A549 treated with GW870086 at 1 μM for 4 hours (cell line): ENCODE measurements at places on chromosomes 5 and 9. TPM values are rescaled to one million over a fixed set of nuclear protein-coding genes. Genes with fewer than 3 reads are reported as not detected.

TAF11L10 gene
- not detected in 5 replicates for total RNA-seq

OLFM1 gene
- total RNA-seq: 8.9 to 10.7 TPM (median 9.3 TPM) in 5 replicates

TMEM215 gene
- total RNA-seq: 0.03 TPM in 2 of 5 replicates, not detected in the others

RASGRF2 gene
- total RNA-seq: 1.3 to 1.6 TPM (median 1.3 TPM) in 5 replicates

SMIM33 gene
- not detected in 5 replicates for total RNA-seq

EDIL3 gene
- 0.10 to 0.65 TPM (median 0.22 TPM) in 5 replicates for total RNA-seq

FAM163B gene
- total RNA-seq: not detected in 5 replicates

EQTN gene
- total RNA-seq: not detected in 5 replicates

JAKMIP2 gene
- total RNA-seq: not detected in 5 replicates

CKMT2 gene
- total RNA-seq: not detected in 5 replicates

PCDHGA8 gene
- 0.02 to 0.13 TPM (median 0.07 TPM) in 3 of 5 replicates, not detected in the others for total RNA-seq

HTR4 gene
- total RNA-seq: not detected in 5 replicates

NR6A1 gene
- 1.4 to 2.2 TPM (median 1.8 TPM) in 5 replicates for total RNA-seq

GMCL2 gene
- total RNA-seq: not detected in 5 replicates

SYNPO gene
- 23.1 to 29.9 TPM (median 28.6 TPM) in 5 replicates for total RNA-seq

DNAI1 gene
- 0.17 to 0.65 TPM (median 0.25 TPM) in 5 replicates for total RNA-seq

DMRT3 gene
- total RNA-seq: not detected in 5 replicates

DND1 gene
- total RNA-seq: 0.37 to 0.97 TPM (median 0.64 TPM) in 5 replicates

TMEM167A gene
- total RNA-seq: 48.3 to 90.2 TPM (median 78.1 TPM) in 5 replicates

SLC46A2 gene
- total RNA-seq: not detected in 5 replicates

LHX3 gene
- 0.07 to 0.13 TPM (median 0.08 TPM) in 4 of 5 replicates, not detected in the other for total RNA-seq

NSG2 gene
- total RNA-seq: 0.25 TPM in 1 of 5 replicates, not detected in the others

IFNA21 gene
- not detected in 5 replicates for total RNA-seq

THBS4 gene
- total RNA-seq: 0.28 TPM in 1 of 5 replicates, not detected in the others

SMC2 gene
- 17.5 to 25.4 TPM (median 22.8 TPM) in 5 replicates for total RNA-seq

CSF1R gene
- 0.15 to 0.37 TPM (median 0.28 TPM) in 5 replicates for total RNA-seq

MARVELD2 gene
- 2.2 to 3.2 TPM (median 2.4 TPM) in 5 replicates for total RNA-seq
